Uterus (tissue), 4 donors: ENCODE measurements at places on chromosomes 6 and 20. TPM values are rescaled to one million over a fixed set of nuclear protein-coding genes. Genes with fewer than 3 reads are reported as not detected.

DNA sequence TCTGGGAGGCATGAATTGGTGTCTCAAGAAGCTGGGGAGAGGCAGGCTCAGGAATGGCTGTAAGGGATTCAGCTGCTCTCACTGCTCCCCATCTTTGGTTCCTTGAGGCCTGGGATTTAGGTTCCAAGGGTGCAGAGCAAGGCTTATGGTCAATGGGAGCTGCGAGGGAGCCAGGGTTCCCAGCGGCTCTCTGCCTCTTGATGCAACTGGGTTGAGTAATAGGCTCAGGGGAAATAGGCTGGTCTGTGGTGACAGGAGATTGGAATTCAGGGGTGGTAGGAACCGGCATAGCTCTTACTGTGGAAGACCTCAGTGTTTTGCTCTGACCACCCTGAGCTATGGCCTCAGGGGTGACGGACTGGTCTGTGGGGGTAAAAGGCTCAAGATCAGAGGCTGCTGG lies 13.0 kb upstream of the NRM start:
- DNase-seq, result no peak

Gene CASP8AP2
- 32.6 TPM for total RNA-seq

- DNase-seq, result peak; percentile 81
These were observed at the start of gene TXLNB for GRCh38 chr6:139291813-139292619. TXLNB (minus strand) TSS chr6:139291998; CDS start chr6:139288899, 3,099 bp downstream.

GRCh38 chr6:101391772-101392585 lies 1.5 kb upstream of the GRIK2 start:
- DNase-seq, result no peak

Gene MLIP
- total RNA-seq, result not detected

Gene TBXT
- total RNA-seq, result not detected

Gene TUBB2B
- total RNA-seq, result not detected

- no peak for DNase-seq
These were observed 35.1 kb downstream of the DSE start for GRCh38 chr6:116405652-116406356.

- DNase-seq, result no peak
These were observed 77.5 kb upstream of the ESR1 start for GRCh38 chr6:151729829-151730495.

DNA sequence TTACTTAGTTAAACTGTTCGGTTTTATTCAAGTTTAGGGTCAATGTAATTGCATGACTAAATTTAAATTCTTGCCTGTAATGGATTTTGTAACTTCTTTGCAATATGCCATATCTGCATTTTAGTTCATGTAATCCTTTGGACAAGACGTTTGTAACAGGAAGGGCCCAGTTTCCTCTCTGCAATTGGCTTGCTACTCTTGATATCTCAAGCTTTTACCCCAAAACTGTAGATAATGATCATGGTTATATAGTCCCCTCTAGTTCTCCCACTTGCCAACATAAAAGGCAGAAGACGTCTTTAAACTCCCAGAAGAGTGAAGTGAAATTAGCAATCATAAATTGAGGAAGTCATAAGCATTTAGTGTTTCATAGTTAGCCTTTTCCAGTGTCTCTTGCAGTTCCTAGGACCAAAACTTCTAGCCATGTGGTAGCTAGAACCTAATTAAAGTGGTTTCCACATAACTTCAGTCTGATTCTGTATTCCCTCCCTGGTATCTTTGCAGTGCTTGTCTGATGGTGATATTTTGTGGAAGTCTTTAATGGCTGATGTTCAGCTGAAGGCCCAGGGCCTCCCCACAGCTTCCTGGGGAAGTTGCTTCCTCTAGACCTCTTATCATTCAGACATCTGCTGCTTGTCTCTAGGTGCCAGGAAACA lies 117.8 kb upstream of the SUPT3H start:
- DNase-seq, result no peak

GRCh38 chr20:32153771-32154170 lies 44.3 kb downstream of the TM9SF4 start:
- no peak for DNase-seq

DNA sequence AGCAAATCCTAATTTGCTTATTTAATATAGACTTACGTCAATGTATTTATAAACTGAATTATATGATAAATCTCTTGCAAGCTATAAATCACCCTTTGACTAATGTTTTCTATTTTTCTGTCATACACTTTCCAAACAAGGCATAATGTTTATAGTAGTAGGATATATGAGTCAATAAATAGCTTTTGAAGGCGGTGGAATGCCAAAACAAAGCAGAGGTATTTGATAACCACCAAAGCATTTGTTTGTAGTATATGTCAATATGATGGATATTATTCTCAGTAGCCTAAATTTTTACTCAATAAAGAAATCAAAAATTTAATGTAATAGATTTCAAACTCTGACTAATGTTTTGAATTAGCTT lies 1354.6 kb downstream of the HACE1 start:
- DNase-seq, result no peak

- DNase-seq, result no peak
These were observed 127.3 kb downstream of the TNFRSF21 start for GRCh38 chr6:47182291-47182957.

Gene GDAP1L1
- not detected for total RNA-seq
